IMR-90 (cell line): ENCODE measurements at places on chromosomes 7 and 10. TPM values are rescaled to one million over a fixed set of nuclear protein-coding genes. Genes with fewer than 3 reads are reported as not detected.

The ANKRD61 gene
- under 0.01 and 0.36 TPM in 2 replicates for total RNA-seq

The FANK1 gene
- 0.90 and 1.9 TPM in 2 replicates for total RNA-seq

The GIMAP7 gene
- not detected in 2 replicates for total RNA-seq

The CYP3A4 gene
- total RNA-seq = not detected in 2 replicates

The CRCP gene
- 37.5 and 37.8 TPM in 2 replicates for total RNA-seq

The NPY4R2 gene
- total RNA-seq = 0.28 and 0.36 TPM in 2 replicates

The SYNPO2L gene
- under 0.01 and 0.18 TPM in 2 replicates for total RNA-seq

The OR2A7 gene
- total RNA-seq = not detected in 2 replicates

DNA sequence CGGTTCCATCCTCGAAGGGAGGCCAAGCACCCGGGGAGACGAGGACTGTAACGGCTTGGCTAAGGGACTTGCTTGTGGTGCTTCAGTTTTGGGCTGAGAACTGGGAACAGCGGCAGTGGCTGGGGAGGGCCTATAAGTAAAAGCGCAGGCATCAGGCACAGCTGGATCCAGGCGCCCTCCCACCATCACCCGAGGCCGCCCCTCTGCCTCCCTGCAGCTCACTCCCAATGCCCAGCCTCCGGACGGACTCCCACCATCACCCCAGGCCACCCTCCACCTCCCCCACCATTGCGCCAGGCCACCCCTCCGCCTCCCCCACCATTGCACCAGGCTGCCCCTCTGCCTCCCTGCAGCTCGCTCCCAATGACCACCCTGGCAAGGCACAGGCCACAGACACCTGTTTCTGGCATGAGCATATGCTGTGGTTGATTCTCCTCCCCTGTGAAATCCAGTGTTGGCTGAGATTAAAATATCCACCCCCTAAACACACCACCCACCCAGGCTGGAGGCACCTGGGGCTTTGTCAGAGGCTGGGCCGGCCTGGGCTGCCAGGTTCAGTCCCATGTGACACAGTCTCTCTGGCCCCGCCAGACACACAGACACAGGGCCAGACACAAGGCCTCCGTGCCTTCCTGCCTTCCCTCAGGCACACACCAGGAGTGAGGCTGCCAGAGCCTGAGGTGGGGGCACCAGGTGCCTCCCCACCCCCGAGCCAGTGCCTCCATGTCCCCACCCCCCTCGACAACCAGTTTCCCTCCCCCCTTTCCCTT is 16.7 kb downstream of the MICALL2 start:
- no peak for DNase-seq

- DNase-seq = no peak
Measured at GRCh38 chr7:37284805-37285231, 163.8 kb downstream of the ELMO1 start.

GRCh38 chr7:80622541-80622940 is 15.9 kb upstream of the CD36 start:
- DNase-seq = peak; percentile 85

GRCh38 chr10:114899982-114900381 is 38.0 kb upstream of the TRUB1 start:
- DNase-seq = no peak

DNA sequence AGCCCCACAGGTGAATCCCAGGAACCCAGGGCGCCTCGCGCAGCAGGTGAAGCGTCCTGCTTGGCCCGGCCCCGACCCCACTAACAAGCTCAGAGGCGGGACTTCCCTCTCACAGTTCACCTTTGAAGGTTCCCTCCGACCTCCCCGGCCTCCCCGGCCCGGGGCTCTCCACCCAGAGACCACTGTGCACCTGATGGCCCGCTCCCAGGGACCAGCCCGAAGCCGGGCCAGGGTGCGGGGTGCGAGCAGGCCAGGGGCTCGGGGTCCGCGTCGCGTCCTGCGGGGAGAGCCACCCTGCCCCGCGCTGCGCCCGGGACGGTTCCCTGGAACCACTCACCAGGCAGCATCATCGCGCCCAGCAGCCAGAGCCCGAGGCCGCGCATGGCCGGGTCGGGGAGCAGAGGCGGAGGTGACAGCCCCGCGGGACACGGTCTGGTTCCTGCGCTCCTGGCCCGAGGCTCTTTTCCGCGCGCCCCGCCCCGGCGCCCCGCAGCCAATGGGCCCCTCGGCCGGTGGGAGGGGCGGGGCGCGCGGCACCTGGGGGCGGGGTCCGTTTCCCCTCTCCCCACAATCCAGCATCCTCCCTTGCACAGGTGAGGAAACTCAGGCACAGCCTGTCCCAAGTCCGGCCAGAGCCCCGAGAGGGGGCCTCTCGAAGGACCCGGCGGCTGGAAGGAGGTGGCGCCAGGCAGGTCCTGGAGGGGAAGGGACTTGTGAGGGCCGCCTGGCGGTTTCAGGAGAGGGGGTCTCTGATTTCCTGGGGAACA is at the start of gene ADAM8:
TSS of gene ADAM8 (minus strand) at position 434 of the 767 bp plus-strand sequence. CDS start at position 383, 51 bp downstream.
- DNase-seq = no peak

GRCh38 chr10:70274643-70275042 is 9.2 kb downstream of the NPFFR1 start:
- peak; percentile 88 for DNase-seq

DNA sequence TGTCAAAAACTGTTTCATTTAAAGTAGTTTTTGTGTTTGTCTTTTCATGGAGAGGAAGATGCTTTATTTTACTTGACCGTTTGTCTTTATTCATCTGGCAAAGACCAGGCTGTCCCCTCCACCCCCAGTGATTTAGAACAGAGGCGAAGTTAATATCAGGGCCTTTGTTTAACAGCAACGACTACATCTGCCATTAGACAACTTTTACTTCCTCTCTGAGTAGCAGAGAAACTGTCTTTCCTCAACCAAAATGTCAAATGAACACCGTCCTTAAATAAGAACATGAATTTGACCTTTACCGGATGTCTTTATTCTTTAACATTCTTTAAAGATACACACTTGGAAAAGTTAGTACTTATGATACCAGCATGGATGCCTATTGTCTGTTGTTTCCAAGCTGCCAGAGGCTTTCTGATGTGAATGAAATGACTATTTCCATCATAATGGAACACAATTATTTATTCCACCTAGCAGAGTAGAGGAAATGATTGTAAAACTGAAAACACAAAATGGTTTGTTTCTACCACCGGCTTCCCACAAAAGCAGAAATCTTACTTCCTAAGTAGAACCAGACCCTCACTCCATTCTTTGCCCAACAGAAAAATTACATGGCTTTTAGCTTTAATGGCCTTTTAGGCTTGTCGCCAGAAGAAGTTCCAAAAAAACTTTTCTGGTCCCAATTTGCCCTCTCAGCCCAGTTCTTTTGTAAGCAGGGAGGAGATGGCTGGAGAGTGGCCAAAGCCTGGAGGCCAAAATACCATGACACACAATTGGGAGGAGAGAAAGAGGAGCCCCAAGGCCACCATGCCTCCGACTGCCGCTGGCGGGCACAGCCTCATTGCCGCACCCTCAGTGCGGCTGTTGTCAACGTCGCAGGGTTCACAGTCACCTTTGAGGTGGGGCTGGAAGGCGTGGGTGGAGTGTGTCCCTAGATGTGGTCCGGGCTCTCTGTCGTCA is 168.5 kb downstream of the TEX36 start:
- no peak for DNase-seq

DNA sequence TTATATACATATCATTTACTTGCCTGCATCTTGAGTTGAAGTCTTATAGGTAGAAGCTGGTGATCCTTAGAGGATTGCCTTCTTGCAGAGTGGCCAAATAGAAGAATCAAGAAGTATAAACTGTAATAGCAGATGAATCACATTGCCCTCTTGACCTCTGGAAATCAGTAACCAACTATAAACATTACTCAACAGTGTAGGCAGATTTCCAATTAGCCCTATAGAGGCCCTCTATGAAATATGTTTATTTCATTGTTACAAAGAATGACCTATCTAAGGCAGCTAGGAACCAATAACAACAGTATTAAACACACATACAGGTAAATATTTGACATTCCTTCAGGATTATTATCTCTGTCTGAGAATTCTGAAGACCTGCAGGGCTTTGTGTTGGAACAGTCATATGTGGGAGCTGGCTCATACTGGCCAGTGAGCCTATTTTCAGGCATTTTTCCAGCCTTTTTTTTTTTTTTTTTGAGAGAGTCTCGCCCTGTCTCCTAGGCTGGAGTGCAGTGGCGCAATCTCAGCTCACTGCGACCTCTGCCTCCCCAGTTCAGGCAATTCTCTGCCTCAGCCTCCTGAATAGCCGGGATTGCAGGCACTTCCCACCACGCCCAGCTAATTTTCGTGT is 7.2 kb upstream of the SRI start:
- peak; percentile 80 for DNase-seq

DNA sequence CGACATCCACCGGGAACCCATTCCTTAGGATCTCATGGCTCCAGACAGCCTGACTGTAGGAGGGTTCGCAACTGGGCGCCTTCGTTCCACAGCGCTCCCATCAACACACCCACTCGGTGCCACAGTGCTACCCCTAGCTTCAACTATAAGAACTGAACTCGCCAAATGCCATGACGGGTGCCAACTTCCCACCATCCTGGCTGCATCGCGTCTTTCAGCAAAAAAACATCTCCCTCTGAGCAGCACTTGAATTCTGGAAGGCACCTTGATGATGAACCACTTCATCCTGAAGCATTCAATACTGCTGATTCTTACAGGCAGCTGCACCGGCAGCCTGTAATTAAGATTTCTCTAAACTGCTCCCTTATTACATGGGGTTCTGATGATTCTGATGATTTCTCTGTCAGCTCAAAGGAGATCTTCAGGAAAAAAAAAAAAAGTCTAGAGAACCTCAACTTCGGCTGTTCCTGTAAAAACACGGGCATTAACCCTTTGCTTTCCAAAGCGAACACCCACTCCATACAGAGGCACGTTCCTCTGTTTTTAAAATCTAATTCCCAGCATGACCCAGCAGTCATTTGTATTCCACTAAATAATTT is 1.3 kb downstream of the CYTH3 start:
- peak; percentile 39 for DNase-seq

DNA sequence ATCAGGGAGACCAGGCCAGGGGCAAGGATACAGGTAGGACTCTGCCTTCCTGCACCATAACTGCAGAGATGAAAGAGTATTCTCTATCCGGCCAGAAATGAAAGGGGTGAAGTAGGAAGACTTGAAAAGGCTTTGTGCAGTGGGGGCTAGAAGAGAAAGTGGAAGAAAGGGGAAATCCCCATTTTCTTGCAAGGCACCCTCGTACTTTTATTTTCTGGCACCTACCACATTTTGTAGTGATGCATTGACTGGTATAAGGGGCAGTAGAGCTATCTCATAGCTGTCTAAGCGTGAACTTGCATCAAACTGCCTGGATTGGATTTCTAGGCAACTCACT is 752 bp upstream of the CAMK2G start:
- no peak for DNase-seq

GRCh38 chr10:96271016-96271815 is at the start of gene BLNK:
BLNK (minus strand) TSS chr10:96271569; CDS start chr10:96271398, 171 bp downstream.
- DNase-seq = peak; percentile 33

- no peak for DNase-seq
Measured at GRCh38 chr7:1934756-1935155, 264.7 kb downstream of the ELFN1 start.

DNA sequence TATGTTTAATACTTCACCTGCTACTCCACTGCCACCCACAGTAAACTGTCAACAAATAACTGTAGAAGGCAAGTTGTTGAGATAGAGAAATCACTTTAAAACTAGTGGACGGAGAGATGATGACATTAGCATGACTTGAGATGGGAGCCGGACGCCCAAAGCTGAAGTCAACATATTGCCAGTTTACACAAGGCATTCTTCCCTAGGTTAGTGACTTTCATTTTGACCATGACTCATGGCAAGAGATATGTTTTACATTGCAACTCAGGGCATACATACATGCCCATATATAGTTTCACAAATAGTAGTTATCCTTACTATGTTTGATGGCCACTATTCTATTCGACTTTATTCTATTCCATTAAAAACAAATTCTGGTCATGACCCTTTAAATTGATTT is 296.6 kb downstream of the PLXNA4 start:
- DNase-seq = no peak

- DNase-seq = peak; percentile 57
Measured at GRCh38 chr10:28393956-28394568, 91.2 kb upstream of the MPP7 start.

- no peak for DNase-seq
Measured at GRCh38 chr10:42987121-42987541, 89.7 kb upstream of the RET start.

- DNase-seq = no peak
Measured at GRCh38 chr7:49783446-49783845, 10.0 kb downstream of the VWC2 start.

DNA sequence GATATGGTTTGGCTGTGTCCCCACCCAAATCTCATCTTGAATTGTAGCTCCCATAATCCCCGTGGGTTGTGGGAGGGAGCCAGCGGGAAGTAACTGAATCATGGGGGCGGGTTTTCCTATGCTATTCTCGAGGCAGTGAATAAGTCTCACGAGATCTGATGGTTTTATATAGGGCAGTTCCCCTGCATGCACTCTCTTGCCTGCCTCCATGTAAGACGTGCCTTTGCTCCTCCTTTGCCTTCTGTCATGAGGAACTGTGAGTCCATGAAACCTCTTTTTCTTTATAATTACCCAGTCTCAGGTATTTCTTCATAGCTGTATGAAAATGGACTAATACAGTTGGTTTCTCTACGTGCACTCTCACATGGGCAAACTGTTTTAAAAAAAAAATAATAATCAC is 207.7 kb downstream of the SLC25A13 start:
- no peak for DNase-seq

- no peak for DNase-seq
Measured at GRCh38 chr10:82722273-82722672, 847.3 kb downstream of the NRG3 start.

- peak; percentile 79 for DNase-seq
Measured at GRCh38 chr7:28686418-28686800, 271.7 kb downstream of the TRIL start.

- no peak for DNase-seq
Measured at GRCh38 chr7:13682626-13683025, 306.8 kb downstream of the ETV1 start.

DNA sequence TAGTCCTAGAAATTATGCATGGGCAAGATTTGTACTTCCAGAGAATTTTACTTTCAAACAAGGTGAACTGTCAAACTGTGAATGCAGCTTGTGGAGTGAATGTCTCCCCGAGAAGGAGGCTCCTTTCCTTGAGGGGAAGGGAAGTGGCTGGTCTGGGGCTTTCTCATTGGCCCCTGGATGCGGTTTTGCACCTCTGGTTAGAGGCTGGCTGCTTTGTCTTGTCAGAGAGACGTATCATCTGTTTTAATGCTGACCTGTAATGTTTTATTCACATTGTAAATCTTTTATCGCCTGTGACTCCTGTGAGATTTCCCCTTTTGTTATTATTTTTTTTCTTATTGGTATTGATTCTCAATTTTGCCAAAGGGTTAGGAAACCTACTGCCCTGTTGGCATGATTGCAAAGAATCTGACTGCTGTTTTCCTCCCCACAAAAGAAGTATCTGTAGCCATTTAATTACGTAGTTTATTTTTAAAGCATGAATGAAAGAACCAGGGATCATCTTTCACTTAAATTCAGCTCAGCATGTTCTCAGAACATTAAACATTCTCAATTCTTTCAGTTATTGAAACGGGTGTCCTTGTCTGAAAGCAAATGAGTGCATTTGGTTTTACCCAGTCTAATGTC is 238.3 kb upstream of the NFE2L3 start:
- no peak for DNase-seq
